ENCODE measurements at places on chromosomes 6 and 20. TPM values are rescaled to one million over a fixed set of nuclear protein-coding genes. Genes with fewer than 3 reads are reported as not detected.

GRCh38 chr6:118562248-118562647 lies 14.2 kb downstream of the PLN start:
- H3K4me3 ChIP-seq, result no peak overlapping the region
- H3K27me3 ChIP-seq, result no peaks in the 10 kb centered on the region
- H3K27ac ChIP-seq, result peak overlapping the region; percentile 57
- peaks cover 4% of the 10 kb centered on the region for H3K36me3 ChIP-seq
- peaks cover 25% of the 10 kb centered on the region for H3K4me1 ChIP-seq
- DNase-seq, result no peak

- no peaks in the 10 kb centered on the region for H3K36me3 ChIP-seq
- peaks cover 5% of the 10 kb centered on the region for H3K27me3 ChIP-seq
- no peak for DNase-seq
- no peak overlapping the region for H3K4me3 ChIP-seq
- no peak overlapping the region for H3K27ac ChIP-seq
- peaks cover 6% of the 10 kb centered on the region for H3K4me1 ChIP-seq
These were observed 7.6 kb downstream of the CD93 start for GRCh38 chr20:23078351-23079015.

DNA sequence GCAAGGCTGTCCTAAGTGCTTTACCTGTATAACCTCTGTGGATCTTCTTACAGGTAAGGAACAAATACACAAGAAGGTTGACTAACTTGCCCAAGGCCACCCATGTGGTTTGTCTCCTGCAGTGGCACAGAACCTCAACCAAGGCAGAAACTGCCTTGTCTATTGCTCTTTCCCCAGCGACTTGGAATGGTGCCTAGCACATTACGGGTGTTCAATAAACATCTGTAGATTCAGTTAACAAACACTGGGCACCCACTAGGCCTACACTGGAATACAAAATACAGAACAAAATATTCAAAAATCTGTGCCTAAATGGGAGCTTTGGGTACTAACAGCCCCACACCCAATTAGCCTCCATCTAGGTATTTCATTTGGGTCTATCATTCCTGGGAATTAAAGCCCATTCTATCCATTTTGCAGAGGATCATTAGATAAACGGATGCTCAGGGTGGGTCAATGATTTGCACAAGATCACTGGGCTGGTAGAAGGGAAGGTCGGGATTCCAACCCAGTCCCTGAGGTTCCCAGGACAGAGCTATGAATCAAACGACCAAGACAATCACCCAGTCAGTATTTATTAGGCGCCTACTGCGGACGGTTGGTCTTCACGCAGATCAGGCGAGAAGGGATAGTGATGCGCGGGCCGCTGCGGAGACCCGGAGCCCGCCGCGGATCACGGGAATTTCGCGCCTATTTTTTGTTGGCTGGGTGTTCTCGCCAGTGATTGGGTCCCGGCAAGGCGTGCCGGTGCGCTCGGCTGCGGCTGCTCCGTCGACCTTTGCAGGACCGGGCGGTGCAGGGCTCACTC lies at the start of gene STK35:
STK35 (plus strand) TSS at position 771 of the 808 bp plus-strand sequence. CDS start 55 bp downstream, outside the sequence.
- H3K4me3 ChIP-seq, result peak within 1 kb of the TSS; percentile 91
- peaks cover under 1% of the 10 kb centered on the region for H3K36me3 ChIP-seq
- H3K27me3 ChIP-seq, result no peaks in the 10 kb centered on the region
- no peak for DNase-seq
- peak within 1 kb of the TSS; percentile 96 for H3K27ac ChIP-seq
- H3K4me1 ChIP-seq, result peaks cover 33% of the 10 kb centered on the region

- peaks cover 7% of the 10 kb centered on the region for H3K36me3 ChIP-seq
- H3K27ac ChIP-seq, result peak overlapping the region; percentile 98
- peaks cover 64% of the 10 kb centered on the region for H3K4me1 ChIP-seq
- peak; percentile 75 for DNase-seq
These were observed 56.0 kb upstream of the DDR1 start for GRCh38 chr6:30828027-30828962.

- no peaks in the 10 kb centered on the region for H3K4me1 ChIP-seq
- no peaks in the 10 kb centered on the region for H3K27me3 ChIP-seq
- no peaks in the 10 kb centered on the region for H3K36me3 ChIP-seq
- no peak overlapping the region for H3K27ac ChIP-seq
- no peak for DNase-seq
These were observed 347.6 kb upstream of the MMS22L start for GRCh38 chr6:97630604-97631003.

DNA sequence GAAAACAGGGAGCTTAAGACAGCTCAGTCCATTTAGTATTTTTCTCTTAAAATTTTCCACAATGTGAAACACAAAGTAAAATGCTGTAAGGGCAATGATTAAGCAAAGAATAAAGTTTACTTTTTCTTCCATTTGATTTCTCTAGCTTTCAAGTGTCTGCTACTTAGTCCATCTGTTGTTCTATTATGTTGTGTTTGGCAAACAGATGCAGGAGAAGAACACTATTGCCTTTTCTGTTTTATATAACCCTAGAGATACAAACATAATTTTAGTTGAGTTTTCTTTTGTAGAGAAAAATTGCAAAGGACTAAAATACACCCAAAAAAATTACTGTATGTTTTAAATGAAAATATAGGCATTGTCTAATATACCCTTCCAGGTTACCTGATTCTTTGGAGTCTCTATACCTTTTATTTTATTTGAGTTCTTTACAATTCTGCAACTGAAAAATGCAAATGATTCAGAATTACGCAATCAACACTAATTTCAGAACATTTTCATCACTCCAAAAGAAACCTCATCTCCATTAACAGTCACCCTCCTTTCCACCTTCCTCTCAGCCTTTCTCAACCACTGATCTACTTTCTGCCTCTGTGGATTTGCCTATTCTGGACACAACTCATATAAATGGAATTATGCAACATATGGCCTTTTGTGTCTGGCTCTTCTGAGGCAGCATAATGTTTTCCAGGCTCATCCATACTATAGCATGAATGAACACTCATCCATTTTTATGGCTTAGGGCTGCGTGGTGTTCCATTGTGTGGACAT lies 96.9 kb downstream of the MKKS start:
- H3K36me3 ChIP-seq, result peaks cover 2% of the 10 kb centered on the region
- no peak overlapping the region for H3K4me3 ChIP-seq
- H3K27ac ChIP-seq, result no peak overlapping the region
- no peak for DNase-seq
- peaks cover 23% of the 10 kb centered on the region for H3K27me3 ChIP-seq
- H3K4me1 ChIP-seq, result no peaks in the 10 kb centered on the region

- no peak for DNase-seq
- no peak overlapping the region for H3K4me3 ChIP-seq
- no peak overlapping the region for H3K27ac ChIP-seq
These were observed 133.2 kb upstream of the LY86 start for GRCh38 chr6:6455272-6455671.

DNA sequence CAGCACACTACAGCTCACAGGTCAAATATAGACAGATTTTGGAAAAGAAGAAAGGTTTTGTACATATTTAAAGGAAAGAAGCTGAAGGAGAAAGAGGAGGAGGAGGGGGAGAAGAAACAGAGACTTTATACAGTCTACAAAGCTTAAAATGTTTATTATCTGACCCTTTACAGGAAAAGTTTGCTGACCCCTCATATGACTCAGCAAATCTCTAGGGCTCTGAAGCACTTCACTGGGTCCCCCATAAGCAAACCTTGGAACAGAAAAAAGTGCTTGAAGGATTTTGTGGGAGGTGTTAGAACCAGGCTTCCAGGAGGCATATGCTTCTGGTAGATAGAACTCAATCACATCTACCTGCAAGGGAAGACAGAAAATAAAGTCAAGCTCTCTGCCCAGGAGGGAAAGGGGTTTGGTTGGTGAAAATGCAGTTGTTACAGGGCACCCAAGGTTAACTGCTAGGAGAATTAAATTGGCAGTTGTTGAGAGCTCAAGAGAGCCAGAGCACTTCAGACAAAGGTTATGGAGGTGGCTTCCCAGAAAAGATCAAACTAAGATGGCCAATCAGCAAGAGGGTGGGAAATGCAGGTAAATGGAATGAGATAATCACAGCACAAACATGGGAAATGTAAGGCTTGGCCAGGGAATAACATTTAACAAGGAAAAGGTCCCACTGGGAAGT lies 207.4 kb upstream of the SGK1 start:
- no peak overlapping the region for H3K27ac ChIP-seq
- H3K27me3 ChIP-seq, result no peaks in the 10 kb centered on the region
- peaks cover 17% of the 10 kb centered on the region for H3K4me1 ChIP-seq

- H3K4me1 ChIP-seq, result peaks cover 12% of the 10 kb centered on the region
- peaks cover 30% of the 10 kb centered on the region for H3K27me3 ChIP-seq
- peaks cover 7% of the 10 kb centered on the region for H3K36me3 ChIP-seq
- H3K4me3 ChIP-seq, result no peak overlapping the region
- no peak for DNase-seq
- no peak overlapping the region for H3K27ac ChIP-seq
These were observed 5.2 kb downstream of the RNF217 start for GRCh38 chr6:124967444-124967843.

DNA sequence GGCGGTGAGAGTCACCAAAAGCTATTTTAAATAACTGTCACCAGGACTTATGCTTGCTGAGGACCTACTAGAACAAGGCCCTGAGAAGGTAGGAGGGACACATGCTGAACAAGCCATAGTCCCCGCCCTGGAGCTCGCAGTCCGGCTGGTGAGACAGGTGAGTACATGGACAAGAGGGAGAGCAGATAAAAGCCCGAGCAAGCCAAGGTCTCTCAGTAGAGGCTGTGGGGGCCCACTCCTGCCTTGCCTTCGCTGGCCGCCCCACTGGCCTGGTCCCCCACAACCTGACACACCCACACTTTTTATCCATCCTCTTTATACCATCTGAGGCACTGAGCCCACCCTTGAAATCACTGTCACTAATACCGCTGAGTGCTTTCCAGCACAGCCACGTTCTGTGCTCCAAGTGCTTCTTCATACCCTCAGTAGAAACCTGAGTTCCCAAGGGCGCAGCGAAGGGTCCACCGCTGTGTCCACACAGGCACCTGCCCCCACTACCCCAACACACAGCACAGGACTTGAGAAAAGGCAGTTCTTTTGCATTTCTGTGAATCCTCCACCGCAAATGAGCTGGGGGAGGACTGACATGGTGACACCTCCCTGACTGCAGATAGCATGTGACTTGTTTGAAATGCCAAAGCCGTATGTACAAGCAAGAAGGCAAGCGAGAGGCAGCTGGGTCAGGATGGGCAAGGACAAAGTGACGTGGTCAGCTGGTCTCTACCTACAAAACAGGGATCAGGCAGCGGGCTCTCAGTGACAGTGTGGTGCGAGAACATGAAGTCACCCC lies 12.1 kb downstream of the DDRGK1 start:
- H3K27me3 ChIP-seq, result no peaks in the 10 kb centered on the region
- no peak overlapping the region for H3K27ac ChIP-seq
- H3K4me3 ChIP-seq, result no peak overlapping the region

DNA sequence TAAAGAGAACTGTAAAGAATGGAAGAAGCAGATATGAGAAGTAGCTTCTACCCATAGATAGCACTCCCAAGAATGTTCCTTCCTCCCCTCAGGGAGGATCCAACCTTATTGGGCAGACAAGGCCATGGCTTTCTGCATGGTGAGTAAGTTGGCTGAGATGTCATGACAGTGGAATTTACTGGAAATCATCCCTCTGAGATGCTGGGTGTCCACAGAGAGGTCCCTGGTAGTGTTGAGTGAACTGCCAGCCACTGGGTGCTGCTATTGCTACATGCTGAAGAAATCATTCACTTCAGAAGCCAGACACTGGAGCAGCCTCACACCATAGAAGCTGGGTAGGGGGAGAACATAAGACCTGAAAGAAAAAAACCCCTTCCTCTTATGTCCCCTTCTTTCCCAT lies 46.4 kb upstream of the FERMT1 start:
- DNase-seq, result no peak
- H3K4me1 ChIP-seq, result no peaks in the 10 kb centered on the region
- no peak overlapping the region for H3K4me3 ChIP-seq
- peaks cover 7% of the 10 kb centered on the region for H3K27me3 ChIP-seq
- no peaks in the 10 kb centered on the region for H3K36me3 ChIP-seq
- H3K27ac ChIP-seq, result no peak overlapping the region

DNA sequence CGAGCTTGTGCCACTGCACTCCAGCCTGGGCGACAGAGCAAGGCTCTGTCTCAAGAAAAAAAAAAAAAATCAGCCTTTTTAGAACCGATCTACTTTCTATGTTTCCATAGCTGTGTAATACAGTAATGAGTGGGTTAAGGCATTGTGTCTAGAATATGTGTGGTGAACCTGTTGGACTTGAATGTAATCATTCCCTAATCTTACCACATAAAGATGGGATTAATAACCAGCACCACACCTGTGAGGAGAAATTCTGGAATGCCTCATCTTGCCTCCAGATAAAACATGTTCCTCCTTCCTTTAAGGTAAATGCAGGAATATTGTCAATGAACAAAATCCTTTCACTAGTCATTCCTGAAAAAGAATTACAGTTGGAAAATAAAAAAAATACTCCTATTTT lies 43.7 kb downstream of the MAPK14 start:
- H3K27ac ChIP-seq, result no peak overlapping the region
- H3K27me3 ChIP-seq, result no peaks in the 10 kb centered on the region
- peaks cover 9% of the 10 kb centered on the region for H3K36me3 ChIP-seq
- peaks cover 36% of the 10 kb centered on the region for H3K4me1 ChIP-seq
- no peak for DNase-seq

- peaks cover 2% of the 10 kb centered on the region for H3K4me1 ChIP-seq
- no peaks in the 10 kb centered on the region for H3K36me3 ChIP-seq
These were observed 71.3 kb upstream of the STXBP5 start for GRCh38 chr6:147132889-147133288.

DNA sequence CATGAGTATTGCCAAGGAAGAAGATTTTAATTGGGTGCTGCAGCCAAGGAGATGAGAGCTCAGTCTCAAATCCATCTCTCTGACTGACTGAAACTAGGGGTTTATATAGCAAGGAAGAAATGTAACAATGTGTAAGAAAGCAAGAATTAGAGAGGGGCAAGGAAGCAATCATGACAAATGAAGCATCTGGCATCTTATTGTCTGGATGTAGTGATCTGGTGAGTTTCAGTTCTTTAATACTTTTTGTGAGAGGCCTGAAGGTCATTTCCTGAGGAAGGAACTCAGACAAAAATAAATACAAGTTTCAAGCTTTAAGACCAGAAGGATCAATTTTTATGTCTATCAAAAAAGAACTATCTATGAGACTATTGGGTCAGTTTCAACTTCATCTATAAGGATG lies 64.2 kb downstream of the HTR1E start:
- no peaks in the 10 kb centered on the region for H3K27me3 ChIP-seq
- DNase-seq, result no peak
- no peak overlapping the region for H3K27ac ChIP-seq
- H3K36me3 ChIP-seq, result no peaks in the 10 kb centered on the region
- H3K4me3 ChIP-seq, result no peak overlapping the region

- peaks cover 3% of the 10 kb centered on the region for H3K36me3 ChIP-seq
- H3K27ac ChIP-seq, result no peak overlapping the region
- H3K4me1 ChIP-seq, result no peaks in the 10 kb centered on the region
- DNase-seq, result no peak
- no peak overlapping the region for H3K4me3 ChIP-seq
- H3K27me3 ChIP-seq, result peaks cover 10% of the 10 kb centered on the region
These were observed 304.9 kb upstream of the RNF24 start for GRCh38 chr20:4320291-4320690.

DNA sequence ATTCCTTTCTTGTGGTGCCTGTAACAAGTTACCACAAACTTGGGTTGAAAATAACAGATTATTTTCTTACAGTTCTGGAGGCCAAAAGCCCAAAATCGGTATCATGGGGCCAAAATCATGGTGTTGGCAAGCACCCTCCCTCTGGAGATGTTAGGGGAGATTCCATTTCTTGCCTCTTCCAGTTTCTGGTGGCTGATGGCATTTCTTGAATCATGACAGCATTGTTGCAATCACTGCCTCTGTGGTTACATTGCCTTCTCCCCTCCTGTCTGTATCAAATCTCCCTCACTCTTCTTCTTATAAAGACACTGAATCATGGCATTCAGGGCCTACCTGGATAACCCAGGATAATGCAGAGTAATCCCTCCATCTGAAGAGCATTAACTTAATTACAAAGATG lies 17.9 kb upstream of the TENT5A start:
- H3K4me3 ChIP-seq, result no peak overlapping the region
- no peaks in the 10 kb centered on the region for H3K4me1 ChIP-seq

CDSN gene
- not detected for total RNA-seq

KCNB1 gene
- 0.12 TPM for total RNA-seq

ZSCAN23 gene
- total RNA-seq, result 0.12 TPM

CALHM4 gene
- not detected for total RNA-seq

CGAS gene
- total RNA-seq, result 18.9 TPM

Measured in T-helper 17 cell (primary cell).